ENCODE measurements at places on chromosomes 1 and 21. TPM values are rescaled to one million over a fixed set of nuclear protein-coding genes. Genes with fewer than 3 reads are reported as not detected.

The DENND2C gene
- total RNA-seq = 0.42 TPM

The SLC16A4 gene
- 0.21 TPM for total RNA-seq

The C1orf87 gene
- total RNA-seq = not detected

The SLC45A3 gene
- total RNA-seq = 0.57 TPM

The FYB2 gene
- total RNA-seq = not detected

The KRTAP7-1 gene
- total RNA-seq = not detected

The PKP1 gene
- not detected for total RNA-seq

The KDF1 gene
- not detected for total RNA-seq

The SH2D1B gene
- not detected for total RNA-seq

The RGS16 gene
- 77.5 TPM for total RNA-seq

The FCRLB gene
- 0.29 TPM for total RNA-seq

The TSPEAR gene
- not detected for total RNA-seq

The GPR25 gene
- not detected for total RNA-seq

The CACHD1 gene
- 0.36 TPM for total RNA-seq

The GFI1 gene
- 71.0 TPM for total RNA-seq

The SPTA1 gene
- not detected for total RNA-seq
